ENCODE measurements at places on chromosomes 7 and 10.

- DNase-seq, result no peak
These were observed 79.1 kb upstream of the BTBD16 start for GRCh38 chr10:122191936-122192541.

DNA sequence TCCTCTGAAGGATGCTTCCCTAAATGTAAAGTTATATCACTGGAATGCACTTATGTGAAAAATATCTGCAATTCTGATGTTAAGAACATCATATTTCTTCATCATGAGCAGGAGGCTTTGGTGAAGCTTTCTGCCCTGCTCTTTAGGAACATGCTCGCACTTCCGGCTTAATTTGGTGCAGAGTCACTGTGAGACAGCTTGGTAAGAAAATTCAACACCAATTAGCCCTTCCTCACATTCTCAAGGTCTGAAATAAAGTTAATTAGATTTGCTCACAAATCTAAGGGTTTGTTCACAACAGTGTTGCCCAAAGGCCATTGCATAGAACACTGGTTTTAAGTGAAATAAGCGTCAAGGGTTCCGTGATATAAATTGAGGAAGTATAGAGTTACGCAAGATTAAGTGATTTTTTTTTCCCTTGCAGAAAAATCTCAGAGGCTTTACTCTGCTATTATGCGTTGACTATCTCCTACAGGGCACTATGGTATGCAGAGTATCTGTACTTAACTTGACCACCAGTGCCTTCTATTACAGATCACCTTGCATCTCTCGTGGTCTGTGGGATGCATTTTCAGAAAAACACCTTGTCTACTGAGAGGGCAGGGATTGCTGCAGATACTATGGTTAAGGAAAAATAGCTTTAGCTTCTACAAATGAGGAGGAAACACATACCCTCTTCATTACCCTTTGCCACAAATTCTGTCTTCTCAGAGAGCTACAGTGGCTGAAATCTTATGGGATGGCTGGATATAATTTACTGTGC is 953.9 kb downstream of the TYW1 start:
- DNase-seq, result no peak

DNA sequence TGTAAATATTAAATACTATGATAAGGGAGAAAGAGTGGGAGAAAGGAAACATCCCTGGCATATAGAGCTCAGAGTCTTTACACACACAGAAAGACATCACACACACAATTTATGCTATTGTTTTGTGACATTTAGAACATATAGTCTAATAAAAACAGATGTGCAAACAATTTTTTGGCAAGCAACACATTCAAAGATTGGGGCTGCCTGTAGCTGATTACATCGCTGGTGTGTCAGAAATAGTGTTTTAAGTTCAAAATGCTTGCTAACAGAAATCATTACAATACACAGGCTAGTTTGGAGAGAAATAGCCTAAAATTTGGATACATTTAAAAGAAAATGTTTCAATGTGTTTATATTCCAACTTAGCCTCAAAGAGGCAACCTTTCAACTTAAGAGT is 256.7 kb upstream of the NPVF start:
- DNase-seq, result no peak

DNA sequence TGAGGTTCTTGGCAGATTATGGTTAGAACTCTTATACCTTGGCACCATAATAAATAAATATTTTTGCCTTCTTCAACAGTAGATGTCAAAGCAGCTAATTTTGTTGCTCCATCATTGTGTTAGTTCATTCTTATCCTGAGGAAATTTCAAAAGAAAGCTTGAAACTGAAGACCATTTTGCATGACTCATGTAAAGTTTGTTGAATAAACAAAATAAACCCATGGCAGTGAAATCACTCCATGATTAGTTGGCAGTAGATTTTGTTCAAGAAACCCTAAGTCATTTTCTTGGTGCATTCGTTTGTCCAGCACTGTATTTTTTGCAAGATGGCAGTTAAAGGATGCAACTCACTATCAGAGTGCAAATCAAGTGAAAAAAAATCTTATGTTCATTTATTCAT is 91.6 kb downstream of the HECW1 start:
- DNase-seq, result no peak
